ENCODE measurements at places on chromosomes 4 and X. TPM values are rescaled to one million over a fixed set of nuclear protein-coding genes. Genes with fewer than 3 reads are reported as not detected.
A peak's percentile ranks its signal among the peaks of the same experiment; 100 is the strongest.

DNA sequence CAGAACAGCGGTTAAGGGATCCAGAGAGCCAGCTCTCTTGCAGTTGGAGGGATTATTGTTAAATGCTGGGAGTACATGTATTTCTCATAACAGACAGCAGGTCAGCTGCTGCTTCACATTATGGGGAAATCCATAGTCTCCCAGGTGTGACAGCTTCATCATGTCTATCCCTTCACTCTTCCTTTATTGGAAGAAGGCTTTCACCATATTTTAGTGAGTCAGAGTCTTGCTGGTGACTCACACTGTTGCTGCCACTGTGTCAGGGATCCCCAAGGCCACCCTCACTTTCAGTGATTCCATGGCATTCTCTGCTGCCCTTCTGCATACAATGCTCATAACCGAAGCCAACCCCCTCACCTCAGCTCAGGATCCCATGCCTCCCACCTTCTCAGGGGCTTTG, 32.9 kb upstream of the PAGE5 start:
- no peak for DNase-seq

- no peak for DNase-seq
Observed at GRCh38 chrX:3584415-3584996, 128.9 kb downstream of the PRKX start.

The RASSF6 gene
- total RNA-seq, result 2.3 TPM

- no peak for DNase-seq
Observed at GRCh38 chrX:10450959-10451355, 169.4 kb downstream of the MID1 start.

The CSN1S1 gene
- total RNA-seq, result not detected

GRCh38 chr4:2251795-2252529, 9.9 kb downstream of the MXD4 start:
- no peak for DNase-seq

DNA sequence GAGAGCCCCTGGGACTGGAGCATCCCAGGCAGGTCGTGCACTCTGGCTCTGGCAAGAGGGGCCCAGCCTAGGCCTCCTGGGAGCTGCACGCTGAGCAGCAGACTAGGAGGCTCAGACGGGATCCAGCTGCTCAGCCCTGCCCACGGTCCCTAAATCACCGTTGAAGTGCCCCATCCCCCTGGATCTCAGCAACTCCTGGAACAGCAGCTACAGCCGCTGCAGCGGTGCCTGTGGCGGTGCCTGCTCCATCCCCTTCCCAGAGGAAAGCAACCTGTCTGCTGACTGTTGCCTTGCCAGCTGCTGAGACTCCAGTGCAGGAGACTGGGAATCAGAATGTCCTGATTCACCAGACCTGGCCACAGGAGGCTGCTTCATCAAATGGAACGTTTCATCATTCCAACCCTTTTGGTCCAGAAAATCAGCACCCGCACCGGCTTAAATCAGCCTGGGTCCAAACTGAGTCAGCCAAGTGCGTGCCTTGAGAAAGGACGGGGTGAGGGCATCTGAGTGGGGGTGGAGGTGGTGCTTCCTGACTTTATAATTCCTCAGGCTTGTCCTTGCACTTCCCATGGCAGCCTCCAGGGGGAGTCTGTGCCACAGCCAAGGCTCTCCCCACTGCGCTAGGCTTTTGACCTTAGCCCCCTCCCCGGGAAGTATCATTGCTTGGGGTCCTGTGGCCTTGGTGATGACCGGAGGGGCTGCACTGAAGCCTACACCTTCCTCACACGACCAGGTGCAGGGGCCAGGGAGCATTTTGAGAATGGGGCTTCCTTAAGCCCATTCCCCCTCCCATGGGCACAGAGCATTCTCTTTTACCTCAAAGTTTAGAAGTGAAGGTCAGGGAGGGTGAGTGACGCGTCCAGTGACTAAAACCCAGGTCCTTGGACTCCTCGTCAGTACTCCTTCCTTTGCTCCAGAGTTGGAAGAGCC, 6.5 kb downstream of the ZNF185 start:
- DNase-seq, result peak; percentile 66

GRCh38 chrX:49761481-49761880, 65.7 kb upstream of the PAGE1 start:
- DNase-seq, result peak; percentile 20

- no peak for DNase-seq
Observed at GRCh38 chr4:101699441-101700124, 90.9 kb upstream of the BANK1 start.

The NHSL2 gene
- not detected for total RNA-seq

- DNase-seq, result no peak
Observed at GRCh38 chrX:66021765-66022631, 17.9 kb downstream of the VSIG4 start.

Data from HT-29 (cell line).